ENCODE measurements at places on chromosomes 3 and 15.

- no peak for DNase-seq
Measured at GRCh38 chr3:24451461-24452099, 43.1 kb downstream of the THRB start.

GRCh38 chr3:172189987-172190603, 150.7 kb downstream of the FNDC3B start:
- DNase-seq = no peak

- no peak for DNase-seq
Measured at GRCh38 chr15:80957976-80958375, 31.6 kb downstream of the MESD start.

- no peak for DNase-seq
Measured at GRCh38 chr3:52117537-52117936, 36.7 kb downstream of the POC1A start.

DNA sequence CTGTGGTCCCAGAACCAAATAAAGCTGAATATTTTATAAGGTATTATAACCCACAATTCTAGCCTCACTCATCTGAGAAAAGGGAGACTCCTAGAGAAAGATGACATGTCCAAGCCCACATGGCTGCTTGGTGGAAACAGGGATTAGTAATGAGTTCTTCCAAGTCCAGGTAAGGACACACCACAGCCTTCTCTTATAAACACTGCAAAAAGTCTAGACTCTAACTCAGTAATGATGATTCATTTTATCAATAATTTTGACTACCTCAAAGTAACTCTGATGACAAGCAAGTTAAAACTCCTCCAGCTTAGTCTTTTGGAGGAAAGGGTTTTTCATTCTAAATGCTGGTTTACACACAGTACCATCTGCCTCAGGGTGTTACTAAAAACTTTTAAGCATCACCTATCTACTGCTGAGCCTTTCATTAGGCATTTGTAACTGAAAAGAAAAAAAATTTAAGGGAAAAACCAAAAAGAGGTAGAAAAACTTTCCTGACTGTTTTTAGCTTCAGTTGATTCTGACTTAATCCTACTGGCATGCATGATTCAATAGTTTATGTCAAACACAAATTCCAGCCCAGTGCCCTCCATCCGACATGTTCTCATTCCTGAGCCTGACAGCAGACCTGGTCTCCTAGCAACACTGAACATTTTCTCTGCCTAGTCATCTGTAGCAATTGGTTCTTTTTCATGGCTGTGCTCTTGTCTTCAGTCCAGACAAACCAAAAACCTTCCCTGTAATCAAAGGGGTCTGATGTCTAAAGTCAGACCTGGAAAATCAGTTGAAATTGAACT, 43.9 kb downstream of the P3H2 start:
- peak; percentile 98 for DNase-seq

- no peak for DNase-seq
Measured at GRCh38 chr15:63626955-63627354, 29.8 kb downstream of the FBXL22 start.

DNA sequence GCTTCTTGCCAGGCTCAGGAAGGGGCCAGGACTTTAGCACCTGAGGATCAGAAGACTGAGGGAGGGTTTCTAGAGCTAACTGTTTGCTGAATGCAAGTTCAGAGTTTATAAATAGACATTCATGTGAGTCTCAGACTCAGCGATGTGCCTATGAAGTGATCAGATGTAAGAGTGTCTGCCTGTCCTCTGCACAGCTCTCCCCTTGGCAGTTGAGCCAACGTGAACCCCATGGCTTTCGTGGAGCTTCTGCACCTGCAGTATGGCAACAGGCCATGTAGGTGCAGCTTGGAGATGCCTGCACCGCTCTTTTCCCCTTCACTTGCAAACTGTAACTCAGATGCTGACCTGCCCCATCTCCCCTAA, 141.9 kb downstream of the CHDH start:
- DNase-seq = no peak

GRCh38 chr15:35560870-35561269, 14.9 kb upstream of the DPH6 start:
- DNase-seq = no peak

DNA sequence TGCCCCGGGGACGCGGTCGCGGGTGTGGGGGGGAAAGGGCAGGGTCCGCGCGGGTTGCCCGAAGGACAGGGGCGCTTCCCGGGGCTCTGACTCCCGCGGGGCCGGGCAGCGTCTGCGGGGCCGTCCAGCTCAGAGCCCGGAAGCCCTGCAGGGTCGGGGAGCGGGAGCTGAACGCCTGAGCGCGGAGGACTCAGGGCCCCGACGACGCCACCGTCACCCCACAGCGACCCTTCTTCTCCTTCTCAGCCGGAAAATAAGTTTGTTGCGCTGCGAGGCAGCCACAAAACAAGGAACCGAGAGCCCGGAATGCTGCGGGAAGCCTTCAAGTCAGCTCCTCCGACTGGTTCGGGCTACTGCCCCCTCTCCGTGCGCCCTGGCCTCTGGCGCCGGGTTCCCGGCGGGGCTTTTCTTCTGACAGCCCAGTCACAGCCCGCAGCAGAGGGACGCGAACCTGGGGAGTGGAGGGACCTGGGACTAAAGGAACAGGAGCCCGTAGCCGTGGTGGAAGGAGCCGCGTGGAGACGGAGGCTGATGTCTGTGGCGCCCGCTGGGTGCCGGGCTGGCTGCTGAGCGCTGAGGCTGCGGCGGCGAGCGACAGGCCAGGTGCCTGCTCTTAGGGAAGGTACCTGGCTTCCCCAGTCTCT, 484 bp downstream of the CNTN4 start:
- peak; percentile 17 for DNase-seq

DNA sequence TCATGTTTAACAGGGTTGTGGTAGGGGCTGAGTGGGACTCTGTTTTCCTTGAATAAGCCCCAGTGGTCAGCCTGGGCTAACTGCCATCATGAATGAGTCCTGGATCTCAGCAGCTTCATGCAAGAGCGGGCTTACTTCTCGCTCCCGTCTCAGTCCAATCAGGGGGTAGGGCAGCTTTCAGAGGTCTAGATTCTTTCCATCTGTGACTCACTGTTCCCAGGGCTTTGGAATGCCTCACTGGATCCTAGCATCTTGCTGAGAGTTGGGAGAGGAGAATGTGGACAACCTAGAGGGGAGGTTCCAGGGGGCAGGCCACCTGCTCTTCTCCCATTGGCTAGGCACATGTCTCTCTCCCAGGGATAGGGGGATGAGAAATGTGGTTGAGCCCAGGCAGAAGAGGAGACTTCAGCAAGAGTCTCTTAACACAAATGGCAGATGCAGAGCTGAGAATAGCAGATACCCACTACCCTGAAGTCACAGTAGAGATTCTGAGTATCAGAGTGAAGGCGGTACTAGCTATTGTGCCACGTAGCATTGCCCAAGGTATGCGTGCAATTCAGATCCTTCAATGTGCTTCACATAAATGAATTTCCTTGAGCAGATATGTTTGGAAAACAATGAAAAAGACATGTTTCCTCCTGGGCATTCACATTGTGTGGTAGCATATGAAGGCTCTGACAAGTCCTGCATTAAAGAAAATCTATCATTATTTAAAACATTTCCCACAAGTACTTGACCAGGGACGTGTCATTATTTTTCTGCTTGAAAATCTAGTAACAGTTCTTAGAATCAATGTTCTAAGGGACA, 257.7 kb upstream of the PROK2 start:
- DNase-seq = peak; percentile 94

GRCh38 chr3:24377218-24377993, 117.2 kb downstream of the THRB start:
- DNase-seq = no peak

GRCh38 chr15:86481720-86482119, 402.0 kb downstream of the AGBL1 start:
- DNase-seq = no peak

DNA sequence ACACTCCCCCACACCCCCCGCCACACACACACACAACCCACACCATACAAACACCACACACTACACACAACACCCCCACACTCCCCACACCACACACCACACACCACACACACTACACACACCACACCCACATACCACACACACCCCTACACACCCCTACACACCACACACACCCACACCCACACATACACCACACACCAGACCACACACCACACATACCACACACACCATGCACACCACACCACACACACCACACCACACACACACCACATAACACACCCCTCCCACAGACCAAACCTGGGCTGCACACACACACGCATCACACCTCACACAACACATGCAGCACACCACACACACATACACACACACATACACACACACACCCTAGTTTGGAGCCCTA, 1.8 kb upstream of the RASGRF1 start:
- DNase-seq = no peak

GRCh38 chr3:14598143-14598569, 53.4 kb upstream of the CCDC174 start:
- DNase-seq = peak; percentile 48

GRCh38 chr3:53223541-53223966, 32.3 kb downstream of the TKT start:
- no peak for DNase-seq

DNA sequence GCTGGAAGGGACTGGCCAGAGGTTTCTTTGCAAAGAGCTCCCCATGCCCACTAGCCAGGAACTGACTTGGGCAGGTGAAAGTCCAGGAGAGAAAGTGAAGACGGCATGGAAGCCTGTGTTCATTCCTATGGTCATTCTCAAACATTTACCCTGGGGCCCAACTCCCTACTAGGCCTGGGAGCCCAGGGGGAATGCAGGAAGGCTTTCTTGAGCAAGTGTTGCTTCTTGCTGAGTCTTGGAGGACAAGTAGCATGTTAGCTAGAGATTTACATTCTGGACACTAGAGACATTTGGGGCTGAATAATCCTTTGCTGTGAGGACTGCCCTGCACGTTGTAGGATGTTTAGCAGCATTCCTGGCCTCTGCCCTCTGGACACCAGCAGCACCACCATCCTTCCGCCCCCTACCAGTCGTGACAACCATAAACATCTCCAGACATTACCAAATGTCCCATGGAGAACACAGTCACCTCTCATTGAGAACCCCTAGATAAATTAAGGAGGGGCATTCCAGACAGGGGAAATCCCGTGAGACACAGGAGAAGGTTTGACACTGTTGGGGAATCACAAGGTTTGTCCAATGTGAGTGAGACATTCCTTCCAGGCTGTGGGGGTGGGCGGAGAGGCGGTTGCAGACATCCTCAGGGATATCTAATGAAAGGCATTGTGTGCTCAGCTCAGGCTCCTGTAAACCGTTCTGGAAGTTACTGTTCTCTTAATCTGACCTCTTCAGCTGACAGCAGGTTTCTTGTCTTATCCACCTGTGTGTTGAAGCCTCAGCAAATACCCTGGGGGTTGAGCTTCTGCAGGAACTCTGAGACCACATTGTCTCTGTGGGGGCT, 236.2 kb downstream of the TLE3 start:
- DNase-seq = peak; percentile 39

DNA sequence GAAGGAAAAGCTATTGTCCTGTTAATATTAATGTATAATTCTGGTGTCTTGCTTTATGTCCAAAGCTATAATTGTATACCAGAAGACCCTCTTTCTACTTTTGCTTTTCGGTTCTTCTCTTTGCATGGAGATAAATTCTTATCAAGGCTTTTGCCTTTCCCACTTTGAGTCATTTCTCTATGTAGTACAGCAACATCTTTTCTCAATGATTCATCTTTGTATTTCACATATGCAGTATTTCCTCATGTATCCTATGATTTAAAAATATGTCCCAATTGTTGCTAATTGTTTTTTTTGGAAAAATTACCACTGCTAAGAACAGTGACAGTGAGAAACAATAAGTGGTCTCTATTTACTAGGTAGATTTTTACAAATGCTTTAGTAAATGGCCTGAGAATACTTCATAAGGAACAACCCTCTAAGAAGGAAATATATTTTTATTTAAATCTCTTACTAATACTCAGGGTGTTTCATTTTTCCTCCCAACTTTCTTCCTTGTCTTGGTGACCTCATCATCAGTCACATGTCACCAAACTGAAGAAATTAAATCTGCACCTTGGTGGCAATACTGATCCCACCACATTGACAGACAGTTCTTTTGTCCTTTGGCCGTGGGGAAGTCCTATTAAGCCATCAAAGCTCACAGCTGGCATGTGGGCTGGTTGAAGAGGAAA, 290.6 kb downstream of the SATB1 start:
- DNase-seq = peak; percentile 65

DNA sequence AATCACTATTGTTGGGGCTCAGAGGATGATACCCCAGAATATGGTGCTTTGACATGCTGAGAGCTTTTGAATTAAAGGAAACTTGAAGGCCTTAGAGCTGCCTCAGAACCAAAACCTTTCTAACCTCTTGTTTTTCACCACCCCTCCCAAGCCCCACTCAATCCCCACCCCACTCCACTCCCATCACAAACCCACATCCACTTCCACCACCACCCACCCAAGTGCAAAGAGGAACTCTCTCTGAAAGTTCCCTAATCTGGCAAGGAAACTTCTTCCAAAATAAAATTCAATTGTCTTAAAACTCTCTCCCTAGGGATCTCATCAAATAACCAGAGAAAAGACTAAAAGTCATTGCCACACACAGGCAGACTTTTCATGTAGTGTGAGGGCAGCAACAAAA, 301.2 kb upstream of the ARHGEF26 start:
- DNase-seq = no peak

GRCh38 chr3:72266016-72266370, 481.0 kb upstream of the PROK2 start:
- no peak for DNase-seq

DNA sequence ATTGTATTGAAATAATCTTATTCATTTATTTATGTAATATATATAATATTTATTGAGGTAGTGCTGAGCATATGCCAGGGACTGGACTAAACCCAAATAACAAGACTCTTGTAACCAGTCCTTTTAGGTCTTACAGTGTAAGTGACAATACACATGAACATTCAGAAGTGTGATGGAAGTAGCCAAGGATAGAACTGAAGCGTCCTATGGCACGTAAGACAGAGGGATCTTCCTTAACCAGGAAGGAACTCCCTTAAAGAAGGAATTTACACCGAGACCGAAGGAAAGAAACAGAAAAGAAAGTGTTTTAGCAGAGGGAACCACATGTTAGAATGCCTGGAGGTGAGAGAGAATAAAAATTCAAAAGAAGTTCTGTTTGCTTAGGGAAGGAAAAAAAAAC, 23.6 kb upstream of the CLDN1 start:
- DNase-seq = no peak

GRCh38 chr3:44957986-44958385, 18.0 kb downstream of the ZDHHC3 start:
- DNase-seq = no peak

- DNase-seq = no peak
Measured at GRCh38 chr3:65886391-65886790, 152.3 kb downstream of the MAGI1 start.

GRCh38 chr3:124903896-124904834, 17.0 kb upstream of the ITGB5 start:
- peak; percentile 37 for DNase-seq

GRCh38 chr15:72864681-72865080, 81.1 kb upstream of the ADPGK start:
- DNase-seq = no peak

GRCh38 chr3:87227835-87228144, 681 bp downstream of the CHMP2B start:
- no peak for DNase-seq

DNA sequence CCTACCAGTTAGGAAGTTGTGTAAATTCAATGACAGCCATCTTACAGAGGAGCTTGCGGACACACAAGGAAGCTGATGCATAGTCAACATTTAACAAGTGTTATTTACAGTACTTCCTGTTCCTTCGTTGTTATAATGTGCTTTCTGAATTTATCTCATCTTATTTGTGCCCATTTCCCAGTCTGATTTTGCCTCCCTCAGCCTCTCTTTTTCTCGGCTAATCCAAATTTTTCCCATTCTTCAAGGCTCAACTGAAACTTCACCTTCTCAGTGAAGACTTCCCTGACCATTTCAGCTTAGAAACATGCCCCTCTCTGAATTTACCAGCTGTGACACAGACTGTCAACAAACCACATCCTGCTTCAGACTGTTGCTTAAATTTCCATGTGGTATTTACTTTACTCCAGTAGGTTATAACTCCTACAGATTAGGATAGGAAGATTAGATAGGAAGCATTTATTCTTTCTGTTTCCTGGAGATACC, 55.7 kb upstream of the CP start:
- DNase-seq = peak; percentile 81
